ENCODE measurements at places on chromosomes 13 and 19. TPM values are rescaled to one million over a fixed set of nuclear protein-coding genes. Genes with fewer than 3 reads are reported as not detected.

The PSG3 gene
- total RNA-seq, result not detected

GRCh38 chr13:51453959-51454703, 1.3 kb upstream of the INTS6 start:
- DNase-seq, result peak; percentile 50

DNA sequence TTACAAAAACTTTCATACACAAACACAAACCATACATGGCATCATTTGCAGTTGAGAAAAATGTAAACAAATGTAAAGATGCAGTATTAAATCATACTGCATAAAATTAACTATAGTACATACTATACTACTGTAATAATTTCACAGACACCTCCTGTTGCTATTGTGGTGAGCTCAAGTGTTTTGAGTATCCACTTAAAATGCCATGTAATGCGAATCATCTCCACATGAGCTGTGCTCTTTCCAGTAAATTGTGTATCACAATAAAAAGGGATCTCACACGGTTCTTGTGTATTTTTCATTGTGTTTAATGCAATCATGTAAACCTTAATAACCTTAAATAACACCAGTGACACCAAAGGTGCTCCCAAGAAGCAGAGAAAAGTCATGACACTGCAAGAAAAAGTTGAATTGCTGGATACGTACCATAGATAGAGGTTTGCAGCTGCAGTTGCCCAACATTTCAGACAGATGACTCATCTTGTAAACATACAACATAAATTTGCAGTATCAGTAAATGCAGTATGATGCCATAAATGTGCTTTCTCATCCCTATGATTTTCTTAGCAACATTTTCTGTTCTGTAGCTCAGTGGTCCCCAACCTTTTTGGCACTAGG, 166.6 kb downstream of the RAP2A start:
- DNase-seq, result no peak

- DNase-seq, result peak; percentile 59
These were observed 128.4 kb downstream of the DPF1 start for GRCh38 chr19:38095411-38096308.

DNA sequence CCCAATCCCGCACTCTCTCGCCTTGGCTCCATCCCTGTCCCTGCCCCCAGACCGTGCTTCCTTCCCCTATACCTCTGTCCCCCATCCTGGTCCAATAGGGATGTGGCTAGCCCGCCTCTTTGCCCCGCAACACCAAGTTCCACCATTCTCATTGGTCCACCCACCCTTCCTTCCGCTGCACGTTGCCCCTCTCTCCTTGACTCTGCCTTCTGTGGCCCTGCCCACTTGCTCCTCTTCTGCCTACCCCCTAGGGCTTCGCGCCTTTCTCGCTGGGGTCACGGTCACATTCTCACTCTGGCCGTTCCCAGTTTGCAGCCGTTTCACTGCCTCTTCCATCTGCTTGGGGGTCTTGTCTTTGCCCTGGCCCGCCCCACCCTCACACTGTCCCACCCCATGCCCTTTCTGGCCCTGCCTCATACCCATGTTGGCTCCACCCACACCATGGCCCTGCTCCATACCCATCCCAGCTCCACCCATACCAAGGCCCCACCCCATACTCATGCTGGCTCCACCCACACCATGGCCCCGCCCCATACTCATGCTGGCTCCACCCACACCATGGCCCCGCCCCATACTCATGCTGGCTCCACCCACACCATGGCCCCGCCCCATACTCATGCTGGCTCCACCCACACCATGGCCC, 4.5 kb upstream of the ARHGAP45 start:
- DNase-seq, result no peak

The ZNF416 gene
- total RNA-seq, result 5.4 TPM

DNA sequence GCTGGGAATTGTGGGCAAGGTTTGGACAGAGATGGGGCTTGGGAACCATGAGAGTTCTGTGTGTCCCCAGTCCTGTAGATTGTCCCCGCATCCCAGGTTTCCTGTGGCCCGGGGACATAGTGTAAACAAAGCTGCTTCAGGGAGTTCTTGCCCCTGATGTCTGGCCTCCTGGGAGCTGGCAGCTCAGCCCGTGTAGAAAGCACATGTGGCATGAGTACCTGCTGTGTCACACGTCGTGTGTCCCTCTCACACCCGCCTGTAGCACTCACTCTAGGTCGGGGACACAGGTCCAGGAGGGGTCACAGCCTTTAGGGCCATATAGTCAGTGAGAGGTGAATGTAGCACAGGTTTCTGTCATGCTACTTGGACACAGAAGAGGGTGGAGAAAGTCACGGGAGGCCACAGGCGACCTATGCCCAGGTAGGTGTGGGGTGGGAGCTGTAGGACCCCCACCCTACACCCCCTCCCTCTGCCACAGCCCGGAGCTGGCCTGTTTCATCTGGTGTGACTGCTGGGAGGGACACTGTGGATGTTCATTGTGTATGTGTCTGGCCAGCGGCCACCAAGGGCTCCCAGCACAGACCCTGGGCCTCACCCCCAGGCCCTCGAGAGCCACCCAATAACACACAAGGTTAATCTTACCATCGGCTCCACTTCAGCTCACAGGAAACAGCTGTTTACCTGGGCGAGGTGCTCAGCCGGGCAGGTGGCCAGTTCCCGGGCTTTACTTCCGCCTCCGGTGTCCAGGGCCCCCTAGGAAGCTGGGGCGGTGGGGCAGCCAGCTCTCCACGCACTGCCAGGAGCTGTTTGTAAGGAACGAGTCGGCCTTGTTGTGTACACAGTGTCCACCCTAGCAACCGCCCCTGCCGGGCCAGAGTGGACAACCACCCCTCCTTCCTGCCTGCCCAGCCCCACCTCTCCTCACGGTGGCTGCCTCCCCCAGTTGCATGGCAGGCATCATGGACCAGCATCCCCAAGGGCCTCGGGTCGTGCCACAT, 49.7 kb downstream of the COMP start:
- DNase-seq, result no peak

The IGFL2 gene
- total RNA-seq, result not detected

DNA sequence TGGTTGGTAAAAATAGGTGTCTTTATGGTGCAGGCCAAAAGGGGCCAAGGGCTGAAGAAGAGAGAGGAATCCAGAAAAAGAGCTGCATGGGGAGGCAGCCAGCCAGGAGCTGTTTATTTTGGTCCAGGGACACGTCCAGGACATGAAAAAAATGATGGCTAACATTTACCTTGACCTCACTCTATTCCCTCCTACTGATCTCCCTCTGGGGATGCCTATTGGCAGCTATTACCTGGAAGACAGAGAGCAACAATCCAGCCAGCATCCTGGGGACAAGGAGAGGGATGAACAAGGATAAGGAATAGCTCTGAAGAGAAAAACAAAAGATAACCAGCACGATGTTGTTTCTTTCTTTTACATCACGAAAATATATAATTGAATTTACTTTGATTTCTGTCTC, 1599.6 kb downstream of the SLITRK5 start:
- no peak for DNase-seq

The PRKCSH gene
- total RNA-seq, result 315 TPM

The CLEC11A gene
- 0.65 TPM for total RNA-seq

DNA sequence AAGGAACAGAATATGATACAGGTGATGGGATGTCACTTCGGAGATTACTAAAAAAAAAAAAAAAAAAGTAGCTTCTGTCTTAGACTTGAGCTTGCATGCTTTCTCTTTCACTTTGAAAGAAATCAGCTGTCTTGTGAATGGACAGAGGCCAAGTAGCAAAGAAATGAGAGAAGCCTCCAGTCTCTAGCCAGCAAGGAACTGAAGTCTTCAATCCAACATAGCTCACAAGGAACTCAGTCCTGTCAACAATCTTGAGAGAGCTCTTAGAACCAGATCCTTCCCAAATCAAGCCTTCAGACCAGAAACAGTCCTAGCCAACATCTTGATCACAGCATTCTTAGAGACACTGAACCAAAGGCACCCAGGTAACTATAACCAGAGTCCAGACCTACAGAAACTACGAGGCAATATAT, 7.7 kb downstream of the N4BP2L2 start:
- DNase-seq, result no peak

The NLRP11 gene
- total RNA-seq, result not detected

GRCh38 chr19:17227798-17228367, 1.9 kb downstream of the OCEL1 start:
- no peak for DNase-seq

DNA sequence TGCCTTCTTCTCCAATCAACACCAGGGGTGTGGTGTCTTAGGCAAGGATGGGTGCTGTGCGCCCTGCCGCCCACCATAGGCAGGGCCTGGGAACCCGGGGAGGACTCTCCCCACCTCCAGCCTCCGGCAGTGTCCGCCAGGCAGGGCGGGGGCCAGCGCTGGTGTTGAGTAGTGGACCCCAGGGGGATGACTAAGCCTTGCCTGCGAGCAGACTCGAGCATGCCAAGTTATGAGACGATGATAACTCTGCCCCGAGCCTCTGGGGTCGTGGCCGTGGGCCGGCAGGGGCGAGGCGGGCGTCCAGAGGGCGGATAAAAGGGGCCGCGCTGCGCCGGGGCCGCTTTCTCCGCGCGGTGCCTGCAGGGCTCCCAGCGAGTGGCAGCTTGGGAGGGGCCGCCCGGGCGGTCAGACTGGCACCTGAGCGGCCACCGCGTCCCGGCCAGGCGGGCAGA, at the start of gene MEDAG:
Gene MEDAG (plus strand): TSS at position 340 of the 452 bp plus-strand sequence. CDS start 245 bp downstream, outside the sequence.
- DNase-seq, result no peak

- no peak for DNase-seq
These were observed 32.8 kb downstream of the TNFSF13B start for GRCh38 chr13:108302279-108302678.

- DNase-seq, result no peak
These were observed 4.1 kb downstream of the SWSAP1 start for GRCh38 chr19:11378319-11379189.

The SLC27A1 gene
- total RNA-seq, result 4.1 TPM

DNA sequence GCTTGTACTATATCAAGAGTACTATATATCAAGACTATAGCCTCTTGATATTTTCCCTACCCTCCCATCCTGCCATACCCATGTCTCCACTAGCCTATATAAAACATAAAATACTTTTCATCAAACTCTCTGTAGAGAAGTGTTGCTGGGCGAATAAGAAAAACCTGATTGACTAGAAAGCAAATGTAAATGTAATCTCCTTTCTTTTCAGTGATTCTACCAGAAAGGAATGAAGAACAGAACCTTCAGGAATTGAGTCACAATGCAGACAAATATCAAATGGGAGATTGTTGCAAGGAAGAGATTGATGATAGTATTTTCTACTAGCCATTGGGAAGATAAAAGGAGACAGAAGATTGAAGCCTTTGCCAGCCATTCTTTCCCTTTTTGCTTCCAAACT, 89.2 kb downstream of the KCNRG start:
- no peak for DNase-seq

The OR10H1 gene
- not detected for total RNA-seq

GRCh38 chr19:47486900-47487299, 2.9 kb upstream of the KPTN start:
- DNase-seq, result no peak

DNA sequence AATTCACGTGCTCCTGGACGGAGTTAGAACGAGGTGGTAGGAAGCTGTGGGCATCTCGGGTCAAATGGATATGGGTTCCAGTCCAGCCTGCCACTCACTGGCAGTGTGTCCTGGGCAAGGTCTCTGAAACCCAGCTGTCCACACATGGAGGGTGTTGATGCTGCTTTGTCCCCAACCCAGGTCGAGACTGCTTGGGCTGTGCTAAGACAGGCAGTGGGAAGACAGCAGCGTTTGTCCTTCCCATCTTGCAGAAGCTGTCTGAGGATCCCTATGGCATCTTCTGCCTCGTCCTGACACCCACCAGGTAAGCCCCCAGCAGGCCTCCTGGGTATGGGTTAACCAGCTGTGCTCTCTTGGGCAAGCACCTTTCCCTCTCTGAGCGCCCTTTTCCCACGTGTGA, 885 bp downstream of the DDX49 start:
- DNase-seq, result no peak

The KLF1 gene
- 0.20 TPM for total RNA-seq

- no peak for DNase-seq
These were observed 241.9 kb downstream of the UQCRFS1 start for GRCh38 chr19:28971049-28971448.

- no peak for DNase-seq
These were observed 4.9 kb upstream of the ERCC1 start for GRCh38 chr19:45428384-45429231.

DNA sequence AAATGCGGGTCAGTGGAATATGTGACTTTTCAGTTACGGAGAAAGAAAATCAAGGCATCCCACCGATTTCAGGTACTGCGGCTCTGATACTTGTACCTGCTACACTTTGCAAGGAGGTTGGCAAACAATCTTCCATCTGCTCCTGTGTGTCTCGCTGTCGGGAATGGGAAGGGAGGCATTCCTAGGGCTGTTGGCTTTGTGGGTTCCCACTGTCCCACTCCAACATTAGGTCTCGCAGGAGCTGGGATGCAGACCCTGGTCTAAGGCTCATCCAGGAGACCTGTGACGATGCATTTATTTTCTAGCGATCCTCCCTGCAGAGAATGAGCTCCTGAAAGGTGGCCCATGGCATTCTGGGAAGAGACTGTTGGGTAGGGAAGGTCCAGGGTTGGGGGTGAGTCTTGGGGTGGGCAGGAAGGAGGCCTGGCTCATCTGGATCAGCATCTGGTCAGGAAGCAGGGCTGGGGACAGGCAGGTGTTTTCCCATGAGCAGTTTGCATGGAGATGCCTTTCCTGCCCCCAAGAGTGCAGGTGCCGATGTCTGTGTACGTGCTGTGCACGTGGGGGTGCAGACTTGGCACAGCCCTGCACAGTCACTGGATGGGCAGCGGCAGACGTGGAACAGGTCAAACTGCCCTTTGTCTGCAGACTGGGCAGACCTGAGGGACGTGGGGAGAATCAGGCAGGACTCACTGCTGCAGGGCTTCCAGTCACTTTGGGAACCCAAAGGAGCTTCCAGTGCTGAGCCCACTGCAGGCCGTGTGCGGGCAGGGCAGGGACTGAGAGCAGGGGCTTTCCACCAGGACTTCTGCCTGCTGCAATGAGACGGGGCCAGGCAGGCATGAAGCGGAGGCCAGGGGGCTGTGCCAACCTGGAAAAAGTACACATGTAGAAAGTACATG, 152.4 kb downstream of the TEX29 start:
- peak; percentile 8 for DNase-seq

DNA sequence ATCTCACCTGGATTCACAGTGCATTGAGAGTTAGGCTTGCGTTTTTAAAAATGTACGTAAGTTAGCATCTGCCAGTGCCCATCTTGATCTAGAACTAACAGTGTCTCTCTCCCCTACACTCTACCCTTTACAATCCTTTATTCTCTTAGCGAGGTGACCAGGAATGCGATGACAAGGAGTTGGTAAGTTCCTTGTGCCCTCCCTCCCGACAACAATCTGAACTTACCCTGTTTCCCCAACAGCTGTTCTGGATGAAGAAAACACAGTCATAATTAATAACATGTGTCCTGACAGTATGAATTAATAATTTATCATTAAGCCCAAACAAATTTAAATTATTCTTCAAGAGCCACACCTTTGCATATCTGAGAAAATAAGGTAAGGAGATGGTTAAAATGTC, 6.3 kb downstream of the TSHZ3 start:
- no peak for DNase-seq

The IL11 gene
- not detected for total RNA-seq

The CNN1 gene
- not detected for total RNA-seq

- DNase-seq, result peak; percentile 52
These were observed at the start of gene DPF1 for GRCh38 chr19:38224014-38224862. TSS of gene DPF1 (minus strand) at chr19:38224222. CDS start at chr19:38224142, 80 bp downstream.
